BJ (cell line): ENCODE measurements at places on chromosomes 2 and 18.
A peak's percentile ranks its signal among the peaks of the same experiment; 100 is the strongest.

- DNase-seq = no peak
Observed at GRCh38 chr2:44392338-44392943, 30.7 kb downstream of the CAMKMT start.

GRCh38 chr2:189297446-189297845 is 117.9 kb upstream of the COL5A2 start:
- DNase-seq = no peak

- DNase-seq = no peak
Observed at GRCh38 chr2:5781679-5782078, 89.5 kb downstream of the SOX11 start.

DNA sequence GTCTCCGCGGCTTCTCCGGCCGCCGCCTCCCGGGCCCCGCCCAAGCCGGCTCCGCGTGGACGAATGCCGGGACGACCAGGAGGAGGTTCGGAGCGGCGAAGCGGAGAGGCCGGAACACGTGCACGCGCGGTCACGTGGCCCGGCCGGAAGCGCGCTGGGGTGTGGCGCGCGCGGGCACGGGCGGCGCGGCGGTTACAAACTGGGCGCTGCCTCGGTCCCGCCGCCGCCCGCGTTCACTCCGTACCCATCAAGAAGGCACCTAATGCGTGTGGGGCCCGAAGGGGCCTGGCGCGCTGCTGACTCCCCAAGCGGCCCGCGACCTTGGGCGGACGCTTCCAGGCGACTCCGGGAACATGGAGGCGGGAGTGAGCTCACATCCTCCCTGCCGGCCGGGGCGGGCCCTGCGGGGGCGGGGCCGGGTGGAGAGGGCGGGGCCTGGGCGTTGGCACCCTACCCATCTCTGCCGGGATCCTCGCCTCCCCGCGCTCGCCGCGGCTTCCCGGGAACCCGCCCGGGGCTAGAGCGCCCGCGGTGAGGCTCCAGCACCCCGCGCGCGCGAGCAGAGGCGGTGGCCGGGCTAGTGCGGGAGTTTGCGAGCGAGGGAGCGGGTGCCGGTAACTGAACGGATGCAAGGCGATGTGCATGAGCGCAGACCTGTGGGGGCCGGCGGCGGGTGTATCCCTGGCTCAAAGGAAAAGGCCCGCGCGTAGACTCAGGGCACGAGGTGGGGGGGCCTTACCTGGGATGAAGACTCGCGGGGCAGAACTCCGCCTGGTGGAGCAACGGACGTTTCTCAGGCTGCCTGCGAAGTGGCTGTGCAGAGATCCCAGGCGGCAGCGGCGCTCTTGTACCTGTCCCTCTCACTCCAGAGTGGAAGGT is at the start of gene TMEM185B:
Gene TMEM185B, minus strand, starts transcription at position 367 of the 879 bp plus-strand sequence. CDS start 424 bp downstream, outside the sequence.
- no peak for DNase-seq

DNA sequence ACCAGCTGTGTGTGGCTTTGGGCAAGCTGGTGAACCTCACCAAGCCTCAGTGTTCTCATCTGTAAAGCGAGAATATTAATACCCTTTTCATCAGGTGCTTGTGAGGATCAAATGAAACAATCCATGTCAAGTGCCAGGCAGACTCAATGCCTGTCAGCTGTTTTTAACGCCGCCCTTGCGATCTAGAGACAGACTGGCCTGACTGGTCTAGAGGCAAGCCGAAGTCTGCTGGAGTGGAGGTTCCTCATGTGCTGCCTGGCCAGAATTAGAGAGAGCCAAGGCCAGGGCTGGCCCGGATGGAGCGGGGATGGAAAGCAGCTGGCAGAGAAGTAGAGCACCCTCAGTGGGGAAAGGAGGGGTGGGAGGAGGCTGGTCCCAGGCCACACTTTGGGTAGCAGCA is 74.5 kb upstream of the B3GNT7 start:
- no peak for DNase-seq

DNA sequence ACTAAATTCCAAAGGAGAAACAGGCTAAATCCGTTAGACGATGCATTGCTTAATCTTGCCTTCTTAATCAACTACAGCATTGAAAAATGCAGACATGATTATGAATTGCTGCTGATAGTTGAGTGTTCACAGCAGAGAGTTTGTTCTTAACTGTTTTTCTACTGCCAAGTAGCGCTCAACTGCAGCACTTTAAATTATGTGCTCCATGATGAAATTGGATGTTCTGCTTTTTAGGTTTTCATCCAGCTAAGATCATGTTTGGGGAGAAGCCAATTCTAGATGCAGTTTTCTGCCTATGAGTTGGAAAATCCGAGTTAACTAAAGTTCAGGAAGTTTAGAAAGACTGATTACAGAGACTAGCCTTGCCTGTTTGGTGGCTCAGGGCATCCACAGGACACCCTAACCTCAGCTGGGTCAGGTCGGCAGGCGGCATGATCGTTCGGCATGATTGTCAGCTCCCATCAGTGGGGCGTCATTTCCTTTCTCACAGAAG is 119.4 kb upstream of the PIEZO2 start:
- DNase-seq = peak; percentile 24

DNA sequence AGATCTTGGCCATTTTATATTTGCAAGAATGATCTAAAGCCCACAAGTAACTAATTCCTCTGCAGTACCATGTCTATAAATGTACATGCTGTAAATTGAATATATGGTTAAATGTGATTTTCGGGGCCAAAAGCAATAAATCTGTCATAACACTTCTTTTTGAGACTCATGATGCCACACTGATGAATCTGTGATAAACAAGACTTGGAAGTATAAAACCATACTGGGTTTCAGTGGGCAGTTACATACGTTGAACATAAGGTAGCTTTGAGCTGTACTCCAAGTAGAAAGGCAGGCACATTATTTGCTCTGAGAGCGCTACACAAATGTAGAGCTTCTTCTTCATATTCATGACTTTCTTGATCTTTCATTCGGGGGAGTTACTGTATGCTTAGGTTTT is 792.2 kb downstream of the LRRTM4 start:
- DNase-seq = no peak

DNA sequence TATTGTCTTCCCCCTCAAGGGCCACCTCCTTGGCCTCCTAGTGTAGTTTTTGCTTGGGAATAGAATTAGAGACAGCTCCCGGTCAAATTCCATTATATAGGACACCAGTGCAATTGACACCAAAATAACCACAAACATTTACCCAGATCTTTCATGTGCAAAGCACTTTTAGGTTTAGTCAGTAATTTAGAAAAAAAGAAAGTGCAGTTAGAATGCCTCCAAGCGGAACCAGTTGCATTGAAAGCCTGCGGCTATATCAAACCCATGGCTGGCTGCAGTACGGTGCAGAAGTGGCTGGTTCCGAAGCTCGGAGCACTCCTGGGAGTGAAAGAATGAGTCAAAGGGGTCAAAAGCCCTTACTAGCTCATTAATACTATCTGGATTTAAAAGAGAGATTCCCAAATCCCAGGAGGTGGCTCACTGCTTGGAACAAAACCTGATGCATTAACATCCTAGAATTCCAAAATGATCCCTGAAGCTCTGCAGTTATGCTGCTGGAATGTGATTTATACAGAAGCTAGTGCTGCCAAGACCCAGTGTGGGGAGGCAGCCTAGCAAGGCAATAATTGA is 432.2 kb upstream of the KLHL29 start:
- no peak for DNase-seq

DNA sequence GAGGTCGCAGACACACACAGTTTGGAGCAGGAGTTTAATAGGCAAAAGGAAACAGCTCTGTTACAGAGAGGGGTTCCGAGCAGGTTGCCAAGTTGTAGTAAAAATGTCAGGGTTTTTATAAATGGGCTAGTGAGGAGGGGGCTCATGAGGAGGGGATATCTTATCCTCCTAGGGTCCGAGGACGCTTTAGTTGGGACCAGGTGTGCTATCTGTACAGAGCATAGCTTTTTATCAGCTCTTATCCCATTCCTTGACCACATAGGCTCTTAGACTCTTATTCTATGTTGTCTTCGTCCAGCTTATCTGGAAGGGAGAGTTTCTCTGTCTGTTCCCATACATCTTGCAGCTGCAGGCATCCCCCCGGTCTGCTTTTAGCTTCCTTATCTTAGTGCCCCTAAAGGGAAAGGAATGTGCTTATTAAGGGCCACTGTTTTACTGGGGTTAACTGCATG is 44.7 kb downstream of the PDK1 start:
- no peak for DNase-seq

DNA sequence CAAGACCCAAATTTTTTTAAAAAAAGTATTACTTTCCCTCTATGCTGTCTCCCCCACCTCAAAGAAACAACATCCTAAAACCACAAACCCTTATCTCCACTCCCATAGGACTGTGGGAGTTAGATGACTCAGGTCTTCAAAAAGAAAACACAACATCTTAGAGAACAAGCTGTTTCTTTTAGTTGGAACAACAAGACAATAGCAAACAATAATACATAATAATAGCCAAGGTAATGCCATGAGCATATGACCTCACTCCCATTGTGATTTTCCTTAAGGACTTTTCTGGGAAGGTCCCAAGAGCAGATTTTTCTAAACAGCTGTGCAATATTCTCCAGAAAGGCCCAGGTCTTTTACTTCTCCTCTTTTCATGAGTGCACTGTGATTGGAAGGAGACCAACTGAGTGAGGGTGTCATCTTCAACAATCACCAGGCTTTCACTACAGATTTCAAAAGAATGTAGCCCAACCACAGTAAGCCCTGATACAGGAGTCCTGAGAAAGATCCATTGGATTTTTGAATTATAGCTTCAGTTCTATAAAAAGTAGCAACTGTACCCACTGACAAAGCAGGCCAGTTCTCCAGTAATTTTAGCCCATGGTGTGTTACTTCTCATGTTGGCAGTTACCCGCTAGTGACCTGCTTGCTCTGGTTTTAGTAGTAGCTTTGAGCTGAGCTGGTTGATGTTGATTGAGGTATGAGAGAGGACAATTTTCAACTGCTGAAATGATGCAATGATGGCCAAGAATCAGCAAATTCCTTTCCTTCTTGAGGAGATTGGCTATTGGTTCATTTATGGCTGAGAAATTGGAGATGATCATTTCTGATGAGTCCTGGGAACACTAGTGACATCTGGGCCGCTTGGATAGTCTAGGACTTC is 144.5 kb upstream of the TCF4 start:
- DNase-seq = no peak

GRCh38 chr2:18077231-18077630 is 198.8 kb downstream of the KCNS3 start:
- DNase-seq = no peak

GRCh38 chr2:235146206-235146605 is 194.4 kb downstream of the SH3BP4 start:
- DNase-seq = no peak

DNA sequence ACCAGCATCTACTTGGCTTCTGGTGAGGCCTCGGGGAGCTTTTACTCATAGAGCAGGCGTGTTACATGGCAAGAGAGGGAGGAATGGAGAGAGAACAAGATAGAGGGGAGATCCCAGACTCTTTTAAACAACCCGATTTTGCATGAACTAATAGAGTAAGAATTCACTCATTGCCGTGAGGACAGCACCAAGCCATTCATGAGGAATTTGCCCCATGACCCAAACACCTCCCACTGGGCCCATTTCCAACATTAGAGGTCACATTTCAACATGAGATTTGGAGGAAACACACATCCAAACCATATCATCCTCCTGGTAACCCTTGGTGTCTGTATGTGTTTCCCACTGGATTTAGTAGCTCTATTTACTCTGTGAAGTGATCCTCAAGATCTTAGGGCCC is 249.9 kb upstream of the SP5 start:
- DNase-seq = no peak

- DNase-seq = no peak
Observed at GRCh38 chr2:45261746-45262145, 252.5 kb upstream of the SIX2 start.

- no peak for DNase-seq
Observed at GRCh38 chr2:64975232-64975821, 13.9 kb upstream of the SLC1A4 start.

GRCh38 chr2:128545085-128545484 is 226.4 kb upstream of the HS6ST1 start:
- no peak for DNase-seq

GRCh38 chr2:152363936-152364335 is 29.0 kb downstream of the FMNL2 start:
- no peak for DNase-seq

DNA sequence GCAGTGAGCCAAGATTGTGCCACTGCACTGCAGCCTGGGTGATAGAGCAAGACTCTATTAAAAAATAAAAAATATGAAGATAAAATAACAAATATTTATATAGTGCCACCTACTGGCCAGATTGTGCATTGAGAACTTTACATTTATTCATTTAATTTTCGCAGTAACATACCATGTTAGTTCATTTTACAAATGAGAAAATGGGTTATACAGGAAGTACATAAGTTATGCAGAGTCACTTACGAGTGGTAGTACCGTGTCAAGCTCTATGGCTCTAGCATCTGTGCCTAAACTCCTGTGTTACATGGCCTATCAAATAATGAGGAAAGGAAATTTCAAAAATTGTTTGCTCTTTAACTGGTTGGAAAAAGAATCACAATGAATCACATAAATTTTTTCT is 27.9 kb downstream of the RIF1 start:
- DNase-seq = no peak

DNA sequence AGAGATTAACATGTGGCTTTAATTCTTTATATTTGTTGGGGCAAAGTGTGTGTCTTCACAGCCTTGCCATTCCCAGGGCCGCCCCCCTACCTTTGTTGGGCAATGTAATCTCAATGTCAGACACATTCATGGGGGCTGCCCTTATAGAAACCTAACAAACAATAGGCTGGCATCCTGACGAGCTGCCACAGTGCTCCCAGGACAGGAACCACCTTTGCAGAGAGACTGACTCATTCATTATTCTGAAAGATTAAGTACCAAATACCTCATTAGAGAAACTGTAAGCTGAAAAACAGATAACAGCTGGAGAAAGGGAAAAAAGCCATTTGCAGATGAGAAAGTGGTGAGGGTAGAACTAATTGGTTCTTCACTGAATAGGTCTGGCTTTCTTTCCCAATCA is 1587.5 kb upstream of the PIK3C3 start:
- no peak for DNase-seq

DNA sequence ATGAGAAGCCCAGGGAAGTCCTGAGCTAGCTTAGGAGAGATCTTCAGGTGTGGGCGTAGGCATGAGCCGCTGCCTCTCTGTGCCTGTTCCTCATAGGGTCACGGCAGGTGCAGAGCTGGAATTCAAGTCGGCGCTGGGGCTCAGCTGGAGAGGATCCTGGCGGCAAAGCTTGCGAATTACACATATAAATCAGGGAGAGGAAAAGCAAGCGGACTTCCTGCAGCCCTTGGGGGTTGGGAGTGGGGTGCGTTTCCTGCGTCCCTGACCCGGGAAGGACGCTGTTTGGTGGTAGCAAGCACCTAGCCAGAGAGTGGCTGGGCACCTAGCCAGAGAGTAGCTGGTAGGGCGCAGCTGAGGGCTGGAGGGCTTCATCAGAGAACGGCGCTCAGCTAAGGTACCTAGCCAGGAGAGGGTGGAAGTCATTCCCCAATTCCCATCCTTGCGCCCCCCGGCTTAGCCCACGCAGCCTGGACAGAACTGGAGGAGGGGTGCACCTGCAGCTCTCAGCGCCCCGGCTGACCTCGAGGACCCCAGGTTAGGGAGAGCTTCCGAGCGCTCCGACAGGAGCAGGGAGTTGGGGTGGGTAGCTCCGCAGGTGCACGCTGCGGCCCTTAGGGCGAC is 459 bp upstream of the EFR3B start:
- DNase-seq = no peak

- no peak for DNase-seq
Observed at GRCh38 chr2:51629406-51629805, 597.5 kb upstream of the NRXN1 start.

- no peak for DNase-seq
Observed at GRCh38 chr2:45649858-45650811, 1.3 kb upstream of the PRKCE start.

GRCh38 chr2:240812721-240813120 is 7.3 kb downstream of the KIF1A start:
- no peak for DNase-seq
